C1 segment of cervical spinal cord (tissue), 14 donors: ENCODE measurements at places on chromosomes 6 and 20.

GRCh38 chr6:144417681-144418080 lies 132.5 kb downstream of the UTRN start:
- DNase-seq, result no peak

DNA sequence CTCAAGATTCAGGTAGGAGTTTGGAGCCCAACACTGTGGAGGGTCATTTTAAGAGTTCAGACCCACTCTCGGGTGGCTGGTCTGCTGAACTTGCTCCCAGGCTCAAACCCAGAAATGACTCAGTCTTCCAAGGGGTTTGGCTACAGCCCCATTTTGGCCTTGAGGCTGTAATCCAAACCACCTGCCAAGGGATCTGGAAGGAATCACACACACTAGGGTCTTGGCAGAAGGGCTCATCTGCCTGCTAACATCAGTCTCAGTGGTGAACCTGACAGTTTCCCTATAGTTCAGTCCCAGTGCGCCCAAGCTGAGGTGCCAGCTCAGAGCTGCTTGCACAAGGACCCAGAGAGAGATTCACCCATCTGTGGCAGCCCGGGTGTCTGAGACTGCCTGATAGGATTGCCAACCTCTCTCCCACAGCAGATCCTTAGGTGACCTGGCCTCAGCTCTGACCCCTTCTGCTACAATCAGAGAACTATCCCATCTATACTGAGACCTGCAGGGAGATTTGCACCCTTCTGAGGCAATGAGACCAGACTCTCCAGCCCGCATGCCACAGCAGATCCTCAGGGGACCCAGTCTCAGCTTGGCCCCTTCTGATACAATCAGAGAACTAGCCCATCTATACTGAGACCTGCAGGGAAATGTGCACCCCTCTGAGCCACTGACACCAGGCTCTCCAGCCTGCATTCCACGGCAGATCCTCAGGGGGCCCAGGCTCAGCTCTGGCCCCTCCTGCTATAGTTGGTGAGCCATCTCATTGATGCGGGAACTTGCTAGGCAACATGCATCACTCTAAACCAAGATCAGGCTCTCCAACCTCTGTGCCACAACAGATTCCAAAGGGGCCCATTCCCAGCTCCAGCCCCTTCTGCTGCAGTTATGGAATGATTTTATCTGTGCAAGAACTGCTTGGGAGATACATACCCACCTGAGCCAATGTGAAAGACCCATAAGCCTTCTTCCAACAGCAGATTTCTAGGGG lies 48.2 kb downstream of the THBS2 start:
- DNase-seq, result no peak

GRCh38 chr20:62063315-62063980 lies 2.2 kb downstream of the TAF4 start:
- peak; percentile 18 for DNase-seq

DNA sequence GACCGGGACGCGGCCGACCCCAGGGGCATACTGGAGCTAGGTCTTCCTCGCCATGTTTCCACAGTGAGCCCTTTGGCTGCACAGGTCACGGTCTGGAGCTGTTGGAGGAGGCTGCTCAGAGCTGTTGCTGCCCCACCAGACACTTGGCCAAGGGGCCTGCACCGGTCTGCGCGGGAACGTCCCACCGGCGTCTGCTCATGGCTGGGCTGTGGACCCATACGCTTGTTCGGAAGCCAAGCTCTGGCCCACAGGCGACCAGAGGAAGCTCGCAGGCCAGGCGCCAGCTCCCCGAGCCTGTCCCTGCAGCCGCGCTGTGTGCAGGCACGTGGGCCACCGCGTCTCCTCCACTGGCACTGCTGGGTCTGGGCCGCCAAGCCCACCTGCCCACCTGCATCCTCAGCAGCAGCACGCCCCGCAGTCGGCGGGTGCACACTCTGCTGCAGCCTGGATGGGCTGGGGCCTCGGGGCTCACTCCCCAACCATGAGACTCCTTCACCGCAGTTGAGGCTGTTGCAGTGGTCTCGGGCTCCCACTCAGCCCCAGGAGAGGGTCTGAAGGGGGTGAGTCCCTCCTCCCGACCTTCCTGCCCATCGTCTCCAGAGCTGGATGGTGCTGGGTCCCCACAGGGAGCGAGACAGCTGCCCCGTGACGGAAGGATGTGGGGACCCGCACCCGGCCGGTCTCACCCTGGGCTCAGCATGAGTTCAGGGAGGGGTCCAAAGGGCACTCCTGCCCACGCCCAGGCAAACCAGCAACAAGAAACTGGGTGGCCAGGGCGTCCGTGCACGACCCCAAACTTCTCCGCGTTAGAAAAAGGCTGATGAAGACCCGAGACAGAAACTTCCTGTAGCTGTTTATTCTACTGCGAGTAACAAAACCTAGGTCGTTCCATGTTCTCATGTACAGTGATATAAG lies 15.5 kb upstream of the TCFL5 start:
- DNase-seq, result no peak

DNA sequence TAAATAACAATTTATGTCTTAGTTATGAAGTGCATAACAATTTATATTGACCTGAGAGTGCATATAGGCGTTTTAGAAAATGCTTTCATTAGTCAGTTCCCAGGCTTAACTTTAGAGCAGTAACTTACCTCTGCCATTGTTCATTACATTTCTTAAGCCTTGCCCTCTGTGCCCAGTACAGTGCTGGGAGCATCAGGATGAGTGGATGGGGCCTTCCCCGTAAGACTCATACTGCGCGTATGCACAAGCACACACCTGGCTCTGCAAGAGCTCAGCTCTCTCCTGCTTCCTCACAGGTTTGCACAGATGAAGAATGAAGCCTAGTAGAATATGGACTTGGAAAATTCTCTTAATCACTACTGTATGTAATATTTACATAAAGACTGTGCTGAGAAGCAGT lies 125.0 kb downstream of the MAP3K4 start:
- DNase-seq, result no peak

DNA sequence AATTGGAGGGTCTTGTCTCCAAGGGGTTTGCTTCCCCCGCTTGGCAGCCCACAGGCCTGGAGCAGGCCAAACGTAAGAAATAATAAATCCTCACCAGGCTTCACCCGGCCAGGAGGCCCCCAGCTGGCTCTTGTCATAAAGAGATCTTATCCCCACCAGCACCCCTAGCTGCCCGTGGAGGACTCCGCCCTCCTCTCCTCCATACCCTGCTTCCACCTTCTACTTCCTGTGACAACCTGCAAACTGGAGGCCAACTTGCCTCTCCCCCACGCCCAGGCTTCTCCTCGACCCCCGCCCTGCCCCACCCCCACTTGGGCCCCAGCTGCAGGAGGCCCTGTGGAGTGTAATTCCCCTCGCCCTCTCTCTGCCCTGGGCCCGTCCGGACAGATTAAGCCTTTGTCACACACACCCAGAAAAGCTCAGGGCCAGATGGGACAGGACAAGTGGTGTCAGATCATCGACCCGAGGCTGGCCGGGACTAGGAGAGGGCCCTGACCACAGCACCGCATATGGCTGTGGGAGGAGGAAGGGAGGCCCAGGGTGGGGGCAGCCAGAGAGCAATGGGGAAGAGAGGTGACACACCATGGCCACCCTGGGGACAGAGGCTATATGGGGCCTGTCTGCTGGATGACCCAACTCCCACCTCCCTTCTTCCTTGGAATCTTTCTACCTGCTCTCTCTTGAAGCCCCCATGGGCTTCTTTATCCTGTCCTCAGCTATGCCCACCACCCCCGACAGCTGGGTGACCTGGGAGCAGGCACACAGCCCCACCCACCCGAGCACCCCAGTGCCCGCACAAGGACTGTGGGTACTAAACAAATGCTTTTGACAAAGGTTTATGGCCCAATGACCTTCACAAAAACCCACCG lies 3.9 kb downstream of the NOL4L start:
- no peak for DNase-seq

DNA sequence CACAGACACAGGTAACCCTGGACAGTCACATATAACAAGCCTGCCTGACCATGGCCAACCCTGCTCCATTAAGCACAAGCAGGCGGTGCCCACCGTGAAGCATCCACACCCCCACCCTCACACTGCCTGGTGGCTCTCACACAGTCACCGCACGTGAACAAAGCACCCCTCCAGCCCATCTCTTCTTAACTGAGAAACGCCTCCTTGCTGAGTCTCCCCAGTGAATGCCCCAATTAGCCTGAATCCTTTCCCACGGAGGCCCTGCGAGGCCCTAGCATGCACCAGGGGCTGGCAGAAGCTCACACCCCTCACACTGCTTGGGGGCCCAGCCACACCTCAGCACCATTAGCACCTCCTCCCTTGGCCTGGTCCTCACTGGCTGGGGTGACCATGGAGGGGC lies 72.3 kb downstream of the GRM4 start:
- no peak for DNase-seq

DNA sequence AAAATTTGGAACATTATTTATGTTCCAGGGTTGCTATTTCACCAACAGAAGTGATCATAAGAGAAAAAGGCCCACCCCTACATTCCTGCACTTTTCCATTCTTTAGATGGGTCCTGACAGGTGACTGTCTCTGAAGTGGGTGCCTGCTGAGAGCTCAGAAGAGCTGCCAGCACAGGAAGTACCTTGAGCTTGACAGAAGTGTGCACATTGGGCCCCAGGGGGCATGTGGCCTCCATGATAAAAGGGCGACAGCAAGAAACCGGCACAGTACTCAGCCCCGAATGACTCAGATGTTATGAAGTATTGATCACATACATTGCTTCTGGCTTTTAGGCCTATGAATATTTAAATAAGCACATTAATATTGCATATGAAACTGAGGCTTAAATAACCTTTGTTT lies 150.4 kb downstream of the PCSK2 start:
- no peak for DNase-seq

DNA sequence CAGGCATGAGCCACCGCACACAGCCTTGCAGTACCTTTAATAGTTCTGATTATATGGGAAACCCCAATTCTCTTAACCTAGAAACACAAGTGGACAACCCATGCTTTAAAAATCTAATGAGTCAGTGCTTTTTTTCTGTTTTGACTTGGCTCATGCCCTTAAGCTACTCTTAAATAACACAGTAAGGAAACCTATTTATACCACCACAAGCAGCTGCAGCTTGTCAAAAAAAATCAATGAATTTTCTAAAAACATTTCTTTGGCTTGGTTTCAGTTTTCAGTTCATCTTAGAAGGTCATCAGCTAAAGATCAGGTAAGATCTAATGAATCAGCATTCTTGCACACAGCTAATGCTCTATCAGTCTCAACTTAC lies 124.1 kb upstream of the DST start:
- no peak for DNase-seq

GRCh38 chr6:20188630-20189075 lies 23.6 kb downstream of the MBOAT1 start:
- no peak for DNase-seq

- DNase-seq, result no peak
Measured at GRCh38 chr20:59723108-59723500, 118.8 kb downstream of the PHACTR3 start.
